Activated naive CD4-positive, alpha-beta T cell (primary cell): ENCODE measurements at places on chromosomes 3 and 15.

- no peak for DNase-seq
Observed at GRCh38 chr3:187783098-187783497, 37.8 kb upstream of the BCL6 start.

DNA sequence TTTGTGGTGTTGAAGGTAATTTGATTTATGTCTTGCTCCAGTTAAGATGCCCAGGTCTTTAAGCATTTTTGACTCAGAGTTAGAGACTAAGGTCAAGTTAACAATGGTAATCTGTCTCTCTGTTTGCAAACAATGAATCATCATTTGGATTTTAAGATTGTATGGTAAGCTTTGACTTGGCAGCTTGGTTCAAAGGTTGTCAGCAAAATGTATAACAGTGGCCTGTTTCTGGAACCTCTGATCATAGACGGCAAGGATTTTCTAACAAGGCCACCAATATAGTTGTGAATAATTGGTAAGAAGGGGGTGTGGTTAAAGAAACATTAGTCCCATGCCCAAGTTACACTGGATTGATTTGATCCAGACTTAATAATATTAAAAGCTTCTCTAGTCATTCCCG lies 775.2 kb upstream of the GOLIM4 start:
- DNase-seq, result no peak

- no peak for DNase-seq
Observed at GRCh38 chr15:92625251-92625980, 30.2 kb downstream of the FAM174B start.

DNA sequence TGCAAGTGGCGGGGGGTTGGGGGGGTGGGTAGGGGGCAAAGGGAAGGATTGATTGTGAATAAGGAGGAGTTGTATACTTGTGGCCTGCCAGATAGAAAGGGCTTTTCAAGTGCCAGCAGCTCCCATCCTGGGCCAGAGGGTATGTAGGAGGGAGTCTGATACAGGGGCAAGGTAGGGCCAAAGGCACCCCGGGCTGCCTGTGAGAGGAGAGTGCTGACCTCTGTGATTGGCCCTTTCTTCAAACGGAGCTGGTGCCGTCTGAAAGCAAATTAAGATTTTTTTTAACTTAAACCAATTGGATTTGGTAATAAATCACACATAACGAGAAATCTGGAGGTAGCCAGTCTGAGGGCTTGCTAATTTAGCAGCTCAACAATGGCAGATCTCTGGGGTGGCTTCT lies 229.9 kb downstream of the THSD4 start:
- DNase-seq, result no peak

- DNase-seq, result no peak
Observed at GRCh38 chr3:40312661-40313226, 3.2 kb downstream of the EIF1B start.

GRCh38 chr3:174710612-174711011 lies 148.5 kb upstream of the NAALADL2 start:
- no peak for DNase-seq

DNA sequence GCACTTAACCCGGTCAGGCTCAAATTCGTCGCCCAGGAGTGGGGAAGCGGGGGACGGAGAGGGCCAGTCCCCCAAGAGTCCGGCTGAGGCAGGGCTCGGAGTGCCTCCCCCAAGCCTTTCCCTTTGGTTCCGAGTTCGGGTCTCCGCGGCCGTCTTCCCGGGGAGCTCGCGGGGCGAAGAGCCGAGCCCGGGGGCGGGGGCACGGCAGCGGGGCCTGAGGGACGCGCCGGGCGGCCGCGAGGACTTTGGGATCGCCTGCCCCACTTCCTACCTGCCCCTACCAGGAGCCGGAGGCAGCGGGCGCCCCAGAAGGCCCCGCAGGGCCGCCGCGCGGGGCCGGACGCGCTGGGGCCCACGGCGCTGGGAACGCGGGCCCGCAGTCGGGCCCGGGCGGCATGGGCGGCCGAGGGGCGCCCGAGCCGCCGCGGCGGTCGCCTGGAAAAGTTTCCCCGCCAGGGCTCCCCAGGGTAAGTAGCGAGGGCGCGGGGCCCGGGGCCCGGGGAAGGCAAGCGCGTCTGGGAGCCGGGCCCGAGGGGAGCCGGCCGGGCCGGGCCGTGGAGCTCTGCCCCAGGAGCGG lies 2.8 kb downstream of the FURIN start:
- DNase-seq, result peak; percentile 19

DNA sequence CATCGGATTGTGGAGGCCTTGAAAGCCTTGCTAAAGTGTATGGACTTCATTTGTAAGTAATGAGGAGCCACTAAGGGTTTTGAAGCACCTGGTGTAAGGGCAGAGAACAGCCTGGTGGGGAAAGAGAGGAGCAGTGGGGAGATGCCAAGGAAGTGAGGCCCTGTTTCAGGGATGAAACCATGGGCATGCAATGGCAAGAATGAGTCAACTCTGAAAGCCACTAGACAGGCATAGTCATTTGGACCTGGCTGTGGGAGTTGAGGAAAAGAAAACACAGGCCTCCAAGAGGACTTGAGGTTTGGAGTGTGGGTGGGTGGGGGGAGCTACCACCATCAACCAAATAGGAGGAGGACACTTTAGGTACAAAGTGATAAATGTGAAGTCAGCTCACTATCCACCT lies 7.6 kb downstream of the XCR1 start:
- no peak for DNase-seq

GRCh38 chr15:33315044-33315443 lies 4.3 kb downstream of the RYR3 start:
- no peak for DNase-seq
